Stimulated activated CD8-positive, alpha-beta memory T cell treated with anti-CD3 and anti-CD28 coated beads, Interleukin-7, amount 100 ng/mL, for 48 hours (primary cell): ENCODE measurements at places on chromosomes 13 and 19.

- DNase-seq: no peak
These were observed 19.7 kb downstream of the ACOD1 start for GRCh38 chr13:76968041-76968440.

DNA sequence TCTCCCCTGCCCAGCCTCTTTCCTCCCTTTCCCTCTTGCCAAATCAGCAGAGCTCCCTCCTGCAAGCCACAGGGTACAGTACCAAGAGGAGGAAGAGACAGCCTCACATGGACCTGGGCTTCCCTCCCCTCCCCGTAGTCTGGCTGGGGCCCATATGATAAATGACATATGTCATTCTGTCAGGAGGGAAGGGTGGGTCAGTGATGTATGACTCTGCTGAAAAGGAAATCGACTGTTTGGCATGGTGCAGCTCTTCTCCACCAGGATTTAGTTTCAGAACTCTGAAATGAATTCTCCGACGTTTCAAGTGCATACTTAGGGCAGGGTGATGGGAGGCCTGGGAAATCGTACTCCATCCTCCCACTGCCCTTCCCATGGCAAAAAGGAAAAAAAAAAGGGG, 9.8 kb downstream of the TSHZ3 start:
- no peak for DNase-seq

GRCh38 chr19:14722127-14722526, 32.3 kb downstream of the ZNF333 start:
- DNase-seq: no peak

GRCh38 chr13:72599178-72599743, 128.2 kb downstream of the MZT1 start:
- DNase-seq: no peak

DNA sequence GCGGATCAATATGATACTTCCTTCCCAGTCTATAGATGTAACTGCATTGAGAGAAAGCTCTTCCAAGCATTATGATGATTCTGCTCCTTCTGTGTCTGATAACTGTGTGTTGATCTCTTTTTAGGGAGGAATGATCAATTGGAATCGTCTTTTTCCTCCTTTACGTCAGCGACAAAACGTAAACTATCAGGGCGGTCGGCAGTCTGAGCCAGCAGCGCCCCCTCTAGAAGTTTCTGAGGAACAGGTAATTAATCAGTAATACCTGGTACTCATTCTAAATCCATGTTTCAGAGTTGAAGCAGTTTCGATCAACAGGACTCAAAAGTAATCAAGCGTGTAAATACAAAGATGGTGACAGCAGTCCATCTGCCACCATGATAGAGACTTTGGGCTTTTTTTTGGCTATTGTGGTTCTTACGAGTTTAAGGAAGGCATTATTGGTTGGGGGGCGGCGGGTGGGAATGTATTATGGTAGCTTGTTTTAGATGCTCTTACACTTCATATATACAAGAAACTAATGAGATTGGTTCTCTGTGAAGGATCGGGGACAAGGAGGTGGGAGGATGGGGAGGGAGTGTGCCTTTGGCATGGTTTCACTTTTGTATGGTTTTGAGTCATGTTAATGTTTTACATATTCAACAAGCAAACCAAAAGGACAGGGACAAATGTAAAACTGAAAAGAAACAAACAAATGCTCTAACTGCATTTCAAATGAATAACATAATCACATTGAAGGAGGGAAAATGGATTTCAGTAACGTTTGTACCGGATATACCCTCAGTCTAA, 60.7 kb upstream of the GPR183 start:
- DNase-seq: no peak

DNA sequence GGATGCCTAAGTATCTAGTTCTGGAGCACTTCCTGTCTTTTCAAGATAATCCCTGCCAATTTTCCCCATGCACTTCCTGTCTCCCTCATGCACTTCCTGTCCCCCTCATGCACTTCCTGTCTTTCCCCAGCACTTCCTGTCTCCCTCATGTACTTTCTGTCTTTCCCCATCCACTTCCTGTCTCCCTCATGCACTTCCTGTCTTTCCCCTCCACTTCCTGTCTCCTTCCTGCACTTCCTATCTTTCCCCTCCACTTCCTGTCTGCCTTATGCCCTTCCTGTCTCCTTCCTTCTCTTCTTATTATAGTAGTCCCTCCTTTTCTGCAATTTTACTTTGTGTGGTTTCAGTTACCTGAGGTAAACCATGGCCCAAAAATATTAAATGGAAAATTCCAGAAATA, 3.0 kb upstream of the TNNT1 start:
- DNase-seq: no peak

- DNase-seq: no peak
These were observed 11.5 kb downstream of the MPND start for GRCh38 chr19:4354897-4355296.

DNA sequence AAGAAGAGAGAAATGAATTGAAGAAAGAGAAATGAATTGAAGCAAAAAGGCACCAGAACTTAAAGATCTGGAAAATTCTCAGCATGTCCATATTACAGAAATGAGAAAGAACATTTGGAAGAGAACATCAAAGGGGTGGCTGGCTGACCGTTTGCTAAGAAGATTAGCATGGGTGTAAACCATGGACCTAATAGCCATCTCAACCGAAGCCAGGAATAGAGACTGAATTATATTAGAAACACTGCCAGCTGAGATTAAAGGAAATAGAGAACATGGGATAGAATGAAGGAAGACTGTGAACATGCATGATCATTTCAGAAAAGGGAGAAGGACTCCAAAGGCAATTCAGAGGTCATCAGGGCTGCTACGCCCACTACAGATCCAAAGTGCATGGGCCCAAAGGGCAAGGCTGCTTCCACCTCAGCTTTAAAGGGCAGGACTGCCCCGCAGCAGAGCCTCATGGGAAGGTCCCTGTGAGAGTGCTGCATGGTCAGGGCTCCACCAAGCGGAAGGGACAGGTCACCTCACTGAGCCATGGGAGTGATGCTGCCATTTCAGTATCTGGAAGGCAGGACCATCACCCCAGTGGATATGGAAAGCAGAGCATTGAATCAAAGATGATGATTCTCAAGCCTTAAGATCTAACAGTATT, 23.1 kb downstream of the FNDC3A start:
- DNase-seq: no peak

DNA sequence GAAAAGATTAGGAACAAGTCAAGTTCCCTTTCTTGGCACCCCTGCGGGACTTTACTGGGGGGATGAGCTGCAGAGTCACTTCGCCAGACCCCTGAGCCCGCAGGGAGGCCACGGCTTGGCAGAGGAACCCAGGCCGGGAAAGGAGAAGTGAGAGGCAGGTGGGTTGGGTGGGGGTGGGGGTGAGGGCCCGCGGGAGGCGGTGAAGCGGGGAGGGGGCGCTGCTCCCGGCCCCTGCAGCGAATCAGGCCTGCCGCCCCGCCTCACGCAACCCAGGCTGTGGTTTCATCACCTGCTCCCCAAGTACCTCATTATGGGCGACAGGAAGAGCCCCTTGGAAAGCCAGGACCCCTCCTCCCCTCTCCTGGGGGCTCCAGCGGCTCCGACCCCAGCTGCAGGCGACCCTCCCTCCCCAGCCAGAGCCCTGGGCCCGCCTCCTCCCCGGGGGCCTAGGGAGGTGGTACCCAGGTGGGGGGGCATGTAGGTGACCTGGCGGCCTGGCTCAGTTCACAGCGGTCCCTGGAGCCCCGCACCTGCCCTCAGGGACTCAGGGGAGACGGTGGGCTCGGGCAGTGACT, 9.5 kb downstream of the MEF2B start:
- no peak for DNase-seq

- no peak for DNase-seq
These were observed 159.5 kb downstream of the RBM26 start for GRCh38 chr13:79246578-79246949.

GRCh38 chr13:27053210-27053884, 118.3 kb downstream of the USP12 start:
- no peak for DNase-seq

GRCh38 chr19:46931202-46931601, 70.4 kb downstream of the ARHGAP35 start:
- DNase-seq: no peak

DNA sequence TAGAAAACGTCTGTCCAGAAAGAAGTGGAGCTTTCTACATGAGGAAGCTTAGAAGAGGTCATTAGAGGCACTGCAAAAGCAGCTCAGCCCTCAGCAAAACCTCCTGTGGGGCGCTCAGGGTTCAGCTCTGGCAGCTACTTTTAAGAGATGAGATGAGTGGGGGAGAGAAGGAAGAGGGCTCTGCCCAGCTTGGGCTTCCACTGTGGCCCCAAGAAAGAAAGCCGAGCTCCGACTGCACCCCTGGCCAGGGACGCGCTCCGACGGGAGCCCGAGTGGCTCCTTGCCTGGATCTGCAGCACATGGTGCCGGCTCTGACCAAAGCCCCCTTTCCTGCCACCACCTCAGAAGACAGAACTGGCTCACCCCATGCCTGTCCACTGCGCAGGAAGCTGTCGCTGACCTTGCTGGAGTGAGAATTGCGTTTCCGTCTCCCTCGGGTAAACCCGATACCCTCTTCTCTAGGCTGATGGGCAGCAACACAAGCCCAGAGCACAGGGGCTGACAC, 36.4 kb downstream of the NAXD start:
- DNase-seq: no peak
